ELF-1 (cell line): ENCODE measurements at places on chromosomes 5 and 9.
A peak's percentile ranks its signal among the peaks of the same experiment; 100 is the strongest.

DNA sequence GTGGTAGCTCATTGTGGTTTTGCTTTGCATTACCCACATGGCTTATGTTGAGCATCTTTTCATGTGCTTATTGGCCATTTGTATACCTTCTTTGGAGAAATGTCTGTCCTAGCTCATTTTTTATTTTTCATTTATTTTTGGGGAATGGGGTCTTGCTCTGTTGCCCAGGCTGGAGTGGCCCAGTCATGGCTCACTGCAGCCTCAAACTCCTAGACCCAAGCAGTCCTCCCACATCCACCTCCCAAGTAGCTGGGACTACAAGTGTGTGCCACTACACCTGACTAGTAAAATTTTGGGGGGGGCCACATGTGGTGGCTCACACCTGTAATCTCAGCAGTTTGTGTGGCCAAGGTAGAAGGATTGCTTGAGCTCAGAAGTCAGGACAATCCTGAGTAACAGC is 77.4 kb downstream of the UBE2R2 start:
- DNase-seq = no peak

GRCh38 chr9:89544279-89544661 is 46.4 kb upstream of the SEMA4D start:
- DNase-seq = no peak

- DNase-seq = no peak
Observed at GRCh38 chr5:75524071-75524470, 12.4 kb downstream of the POLK start.

GRCh38 chr5:58937031-58937681 is 354.3 kb downstream of the RAB3C start:
- DNase-seq = peak; percentile 13

DNA sequence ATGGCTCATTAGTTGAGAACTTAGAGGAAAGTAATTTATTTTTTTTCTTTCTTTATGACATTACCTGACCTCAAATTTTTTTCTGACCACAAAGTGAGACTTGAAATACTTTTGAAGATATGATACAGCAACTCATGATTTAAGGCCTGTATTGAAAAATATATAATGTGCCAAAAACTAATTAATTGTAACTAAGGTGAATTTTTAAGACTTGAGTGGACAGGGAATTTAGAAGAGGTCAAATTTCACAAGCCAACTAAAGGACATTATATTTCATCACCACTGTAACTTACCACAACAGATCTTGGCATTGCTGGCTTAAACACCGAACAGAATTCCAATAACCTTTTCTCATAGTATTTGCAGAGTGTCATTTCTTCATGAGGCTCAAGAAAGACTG is 1.8 kb downstream of the CCNH start:
- DNase-seq = no peak

- DNase-seq = no peak
Observed at GRCh38 chr9:89606624-89607311, 2.0 kb downstream of the GADD45G start.

- DNase-seq = no peak
Observed at GRCh38 chr5:10757043-10757442, 4.0 kb downstream of the DAP start.

DNA sequence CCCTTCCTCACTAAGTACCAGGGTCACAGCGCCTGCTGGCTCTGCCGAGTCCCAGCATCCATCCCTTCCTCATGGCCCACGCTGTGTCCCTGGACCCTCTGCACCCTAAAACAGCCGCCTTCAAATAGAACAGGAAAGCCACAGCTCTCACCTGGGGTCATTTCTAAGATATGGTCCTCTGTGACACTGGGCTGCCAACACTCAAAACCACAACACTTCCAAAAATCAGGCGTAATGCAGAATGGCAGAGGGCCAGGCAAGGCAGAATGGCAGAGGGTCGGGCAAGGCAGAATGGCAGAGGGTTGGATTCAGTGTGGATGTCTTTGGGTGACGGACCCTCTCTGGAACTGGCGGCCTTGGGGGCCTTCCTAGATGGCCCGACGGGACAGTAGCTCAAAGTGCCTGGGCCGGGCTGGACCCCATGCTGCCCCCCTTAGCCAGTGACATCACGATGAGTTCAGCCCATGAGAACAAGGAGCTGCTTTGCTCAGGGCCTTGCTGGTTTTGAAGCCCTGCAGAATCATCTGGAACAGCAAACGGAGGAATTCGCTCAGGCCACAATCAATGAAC is 35.3 kb downstream of the ZDHHC11B start:
- DNase-seq = peak; percentile 0

DNA sequence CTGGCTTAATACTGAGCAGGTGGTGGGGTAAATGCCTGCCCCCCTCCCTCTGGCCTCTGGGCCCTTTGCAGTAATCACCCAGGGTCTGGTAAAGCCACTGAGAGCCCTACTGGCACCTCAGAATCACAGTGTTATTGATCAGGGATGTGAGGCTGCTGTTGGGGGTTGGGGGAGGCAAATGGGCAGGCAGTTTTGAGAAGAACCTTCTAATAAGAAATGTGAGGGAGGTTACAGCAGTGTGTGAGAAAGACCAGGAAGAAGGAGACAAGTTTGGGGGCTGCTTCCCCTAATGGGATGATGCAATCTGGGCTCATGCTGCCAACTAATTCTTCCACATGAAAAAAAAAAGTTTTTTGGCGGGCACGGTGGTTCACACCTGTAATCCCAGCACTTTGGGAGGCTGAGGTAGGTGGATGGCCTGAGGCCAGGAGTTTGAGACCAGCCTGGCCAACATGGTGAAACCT is 3.1 kb upstream of the B4GALT7 start:
- no peak for DNase-seq

DNA sequence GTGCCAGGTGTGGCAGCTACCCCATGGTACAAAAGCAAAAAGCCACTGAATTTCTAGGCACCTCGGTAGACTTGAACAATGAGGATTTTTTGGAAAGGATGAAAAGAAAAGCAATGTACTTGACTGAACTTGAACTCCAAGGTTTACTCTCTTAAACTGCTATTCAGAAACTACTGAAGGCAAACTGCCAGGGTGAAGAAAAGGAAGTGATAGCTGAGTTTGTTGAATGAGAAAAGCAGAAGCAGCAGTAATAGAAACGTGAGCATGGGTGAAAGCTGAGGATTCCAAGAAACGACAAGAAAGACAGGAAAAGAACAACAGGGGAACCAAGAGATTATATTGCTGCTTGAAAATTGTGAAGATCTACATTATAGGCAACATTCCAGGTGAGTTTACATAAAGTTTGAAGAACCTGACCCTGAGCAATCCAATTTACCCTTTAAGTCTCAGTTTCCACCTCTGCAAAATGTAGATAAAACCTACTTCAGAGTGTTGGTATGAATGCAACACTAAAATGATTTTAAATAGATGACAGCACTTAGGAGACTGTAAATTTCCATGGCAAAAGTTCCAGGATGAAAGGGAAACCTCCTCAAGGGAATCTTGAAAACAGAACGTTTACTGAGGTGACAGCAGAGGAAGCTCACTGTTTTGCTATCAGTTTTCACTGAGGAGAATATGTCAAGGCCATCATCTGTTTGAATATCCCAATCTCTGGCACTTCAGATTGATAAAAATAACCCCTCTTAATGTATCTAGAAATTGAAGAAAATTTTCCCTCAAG is 245.8 kb downstream of the SPATA31D1 start:
- DNase-seq = no peak

DNA sequence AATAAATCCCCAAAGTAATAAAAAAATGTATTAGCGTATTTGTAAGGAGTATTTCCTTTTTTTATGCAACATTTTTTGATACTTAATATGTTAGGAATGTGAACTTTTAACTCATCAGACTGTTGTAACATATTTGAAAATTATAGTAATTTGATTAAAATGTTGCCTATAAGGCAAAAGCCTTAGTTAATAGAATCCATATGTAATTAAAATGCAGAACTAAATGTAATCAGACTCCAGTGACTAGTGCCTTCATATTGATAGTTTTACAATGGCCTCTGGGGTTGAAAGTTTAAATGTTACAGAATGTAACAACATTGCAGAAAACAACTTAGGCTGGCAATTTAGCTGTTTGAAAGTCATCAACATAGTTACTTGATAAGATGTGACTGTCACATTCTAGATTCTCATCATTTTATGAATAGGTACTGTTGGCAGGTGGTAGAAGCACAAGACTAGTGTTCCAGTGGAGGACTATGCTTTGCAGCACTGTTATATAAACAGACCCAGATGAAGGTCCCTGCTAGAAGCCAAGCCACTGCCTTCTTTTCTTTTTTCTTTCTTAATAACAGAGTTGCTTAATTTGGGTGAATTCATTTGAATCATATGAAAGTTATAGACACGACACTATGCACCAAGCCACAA is 382.9 kb downstream of the CCDC171 start:
- no peak for DNase-seq

GRCh38 chr5:168114444-168115017 is 176.9 kb upstream of the WWC1 start:
- peak; percentile 90 for DNase-seq

GRCh38 chr5:64595031-64595855 is 89.4 kb downstream of the RGS7BP start:
- DNase-seq = peak; percentile 30

- no peak for DNase-seq
Observed at GRCh38 chr5:133993185-133993936, 11.4 kb downstream of the VDAC1 start.

GRCh38 chr9:7055171-7055903 is 297.6 kb downstream of the KDM4C start:
- no peak for DNase-seq

GRCh38 chr5:20020247-20020646 is 32.2 kb upstream of the CDH18 start:
- DNase-seq = peak; percentile 72

GRCh38 chr5:123535648-123536047 is 23.7 kb downstream of the CSNK1G3 start:
- no peak for DNase-seq

DNA sequence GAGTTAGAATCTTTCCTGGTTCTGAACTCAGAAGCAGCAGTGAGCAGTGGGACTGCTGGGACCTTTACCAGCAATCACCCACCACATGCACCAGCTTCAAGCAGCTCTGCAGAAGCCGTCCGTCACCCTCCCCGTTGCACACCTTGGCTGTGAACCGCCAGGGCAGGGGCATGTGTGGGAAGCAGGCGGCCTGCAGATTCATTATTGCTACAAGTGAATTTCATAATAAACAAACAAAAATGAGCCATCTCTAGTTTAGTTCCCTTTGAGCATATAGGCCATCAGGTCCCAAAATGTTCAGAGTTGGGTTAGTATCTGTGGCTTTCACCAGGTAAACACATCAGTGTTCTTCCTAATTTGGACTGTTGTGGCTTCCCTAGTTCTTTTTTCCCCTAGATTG is 17.5 kb downstream of the PALM2AKAP2 start:
- no peak for DNase-seq

- peak; percentile 32 for DNase-seq
Observed at GRCh38 chr5:92777421-92777820, 803.6 kb downstream of the NR2F1-AS1 start.
